ENCODE measurements at places on chromosomes 16 and 17.

DNA sequence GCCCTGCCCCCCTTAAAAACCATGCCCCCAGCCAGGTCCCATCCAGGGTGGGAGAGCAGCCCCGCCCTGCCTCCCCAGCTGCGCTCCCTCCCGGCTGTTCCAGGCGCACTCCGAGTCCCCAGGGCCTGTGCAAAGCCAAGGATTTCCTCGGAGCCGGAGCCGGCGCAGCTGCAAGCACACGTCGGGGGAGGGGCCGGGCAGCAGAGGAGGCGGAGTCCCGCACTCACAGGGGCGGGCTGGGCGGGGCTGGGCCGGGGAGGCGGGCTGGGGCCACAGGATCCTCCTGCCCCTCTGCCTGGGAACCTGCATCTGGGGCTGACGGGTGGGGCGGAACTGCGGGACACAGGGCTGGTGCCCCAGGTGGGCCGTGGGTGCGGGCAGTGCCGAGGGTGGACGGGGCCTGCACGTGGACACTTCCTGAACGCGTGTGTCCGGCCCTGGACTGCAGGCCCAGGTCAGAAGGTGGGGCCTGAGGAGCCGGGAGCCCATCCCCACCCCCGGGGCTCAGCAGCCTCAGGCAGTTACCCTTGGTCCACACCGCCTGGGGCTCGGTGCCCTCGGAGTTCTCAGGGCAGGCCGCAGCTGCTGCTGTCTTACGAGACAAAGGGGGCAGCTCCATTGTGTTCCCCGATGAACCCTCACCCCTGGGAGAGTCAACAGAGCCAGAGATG, 24.0 kb upstream of the SSTR5 start:
- no peak for DNase-seq

DNA sequence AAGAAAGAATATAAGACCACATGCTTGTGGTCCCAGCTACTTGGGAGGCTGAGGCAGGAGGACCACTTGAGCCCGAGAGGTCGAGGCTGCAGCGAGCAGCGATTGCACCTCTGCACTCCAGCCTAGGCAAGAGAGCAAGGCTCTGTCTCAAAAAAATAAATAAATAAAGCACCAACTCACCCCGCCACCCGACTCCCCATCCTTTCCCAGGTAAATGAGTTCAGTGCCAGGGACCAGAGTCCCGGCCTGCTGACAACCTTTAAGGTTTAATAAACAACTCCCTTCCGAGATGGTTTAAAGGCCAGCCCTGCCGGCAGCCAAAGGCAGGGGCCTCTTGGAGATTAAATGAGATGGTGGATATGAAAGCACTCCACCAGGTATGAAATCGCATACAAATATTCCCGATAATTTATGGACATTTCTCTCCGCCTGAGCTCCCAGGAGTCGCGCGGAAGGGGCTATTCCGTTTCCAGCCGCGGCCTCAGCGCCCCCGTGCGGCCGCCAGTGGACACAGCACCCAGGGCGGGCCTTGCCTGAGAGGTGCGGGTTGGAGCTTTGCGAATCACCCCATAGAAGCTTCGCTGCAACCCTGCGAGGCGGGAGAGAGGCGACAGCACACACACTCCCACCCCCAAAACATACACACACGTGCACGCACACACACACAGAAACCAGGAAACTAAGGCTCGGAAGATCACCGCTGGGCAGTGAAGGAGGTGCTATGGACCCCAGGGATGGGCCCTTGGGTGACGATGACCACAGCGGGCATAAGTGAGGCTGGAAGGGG, 4.0 kb upstream of the RPL38 start:
- no peak for DNase-seq

DNA sequence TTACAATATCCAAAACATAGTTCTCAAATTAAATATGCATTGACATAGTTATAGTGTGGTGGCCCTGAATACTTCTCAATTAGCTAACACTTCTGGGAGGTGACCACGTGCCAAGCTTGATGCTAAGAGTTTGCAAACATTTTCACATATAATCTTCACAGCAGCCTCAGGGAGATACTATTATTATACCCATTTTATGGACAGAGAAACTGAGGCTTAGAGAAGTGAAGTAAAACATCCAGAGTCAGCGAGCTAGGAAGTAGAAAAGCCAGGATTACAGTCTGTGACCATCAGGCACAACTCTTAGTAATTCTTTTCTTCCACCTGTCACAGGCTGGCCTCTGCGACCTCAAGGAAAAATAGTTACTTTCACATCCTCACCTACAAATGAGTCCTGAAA, 102.2 kb upstream of the IRX6 start:
- DNase-seq: no peak

DNA sequence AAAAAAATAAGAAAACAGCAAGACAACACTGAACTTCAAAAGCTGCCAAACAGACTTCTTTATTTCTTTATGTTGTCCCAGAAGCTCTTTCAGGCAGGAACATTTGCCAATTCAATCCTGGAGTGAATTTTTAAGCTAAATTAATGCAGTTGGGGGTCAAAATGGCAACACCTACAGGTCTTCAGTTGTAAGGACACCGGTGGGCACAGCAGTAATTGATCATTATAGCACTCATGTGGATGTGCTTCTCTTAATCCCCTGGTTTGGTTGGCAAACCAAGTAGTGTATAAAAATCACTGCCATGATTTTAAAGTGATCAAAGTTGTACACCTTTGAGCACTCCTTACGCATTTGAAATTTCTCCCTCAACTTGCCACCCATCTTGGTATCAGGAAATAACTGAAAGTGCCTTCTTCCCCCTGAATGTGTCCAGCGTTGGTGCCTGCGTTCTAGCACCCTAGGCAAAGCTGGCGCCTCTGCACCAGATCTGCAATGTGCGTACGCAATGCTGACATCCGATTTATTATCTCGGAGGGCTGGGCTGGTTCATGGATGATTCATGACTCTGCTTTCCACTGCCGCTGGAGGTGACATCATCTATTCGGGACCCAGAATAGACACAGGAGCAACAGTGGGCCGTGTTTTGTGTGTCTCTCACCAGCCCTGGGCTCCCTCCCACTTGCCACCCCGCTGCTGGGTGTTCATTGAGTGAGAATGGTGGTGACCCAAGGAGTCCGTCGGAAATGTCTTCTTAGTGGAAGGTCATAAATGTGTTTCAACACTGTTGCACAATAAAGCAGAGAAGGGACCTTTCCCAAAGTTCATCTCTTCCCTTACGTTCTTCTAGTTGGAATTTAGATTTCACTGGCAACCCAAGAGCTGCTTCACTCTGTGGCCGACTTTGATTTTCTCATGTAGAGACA, 203.4 kb downstream of the CCDC182 start:
- no peak for DNase-seq

DNA sequence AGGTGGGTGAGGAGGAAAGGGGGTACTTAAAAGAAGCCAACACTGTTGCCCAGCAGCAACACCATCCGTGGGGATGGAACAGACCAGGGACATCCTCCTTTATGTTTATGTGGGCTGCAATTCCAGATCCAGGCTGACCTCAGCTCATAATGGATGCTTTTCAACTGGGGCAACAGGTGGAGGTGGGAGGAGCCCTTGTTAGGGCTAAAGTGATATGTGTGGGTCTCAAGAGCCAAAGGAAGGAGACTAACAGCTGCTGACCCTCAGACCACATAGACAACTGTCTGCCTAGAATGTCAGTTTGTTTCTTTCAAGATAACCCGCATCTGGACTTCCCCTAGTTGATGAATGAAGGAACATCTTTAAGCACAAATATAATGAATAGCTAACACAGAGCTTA, 2.0 kb upstream of the INPP5K start:
- no peak for DNase-seq

GRCh38 chr17:75872434-75873351, 5.7 kb downstream of the TRIM47 start:
- DNase-seq: no peak

DNA sequence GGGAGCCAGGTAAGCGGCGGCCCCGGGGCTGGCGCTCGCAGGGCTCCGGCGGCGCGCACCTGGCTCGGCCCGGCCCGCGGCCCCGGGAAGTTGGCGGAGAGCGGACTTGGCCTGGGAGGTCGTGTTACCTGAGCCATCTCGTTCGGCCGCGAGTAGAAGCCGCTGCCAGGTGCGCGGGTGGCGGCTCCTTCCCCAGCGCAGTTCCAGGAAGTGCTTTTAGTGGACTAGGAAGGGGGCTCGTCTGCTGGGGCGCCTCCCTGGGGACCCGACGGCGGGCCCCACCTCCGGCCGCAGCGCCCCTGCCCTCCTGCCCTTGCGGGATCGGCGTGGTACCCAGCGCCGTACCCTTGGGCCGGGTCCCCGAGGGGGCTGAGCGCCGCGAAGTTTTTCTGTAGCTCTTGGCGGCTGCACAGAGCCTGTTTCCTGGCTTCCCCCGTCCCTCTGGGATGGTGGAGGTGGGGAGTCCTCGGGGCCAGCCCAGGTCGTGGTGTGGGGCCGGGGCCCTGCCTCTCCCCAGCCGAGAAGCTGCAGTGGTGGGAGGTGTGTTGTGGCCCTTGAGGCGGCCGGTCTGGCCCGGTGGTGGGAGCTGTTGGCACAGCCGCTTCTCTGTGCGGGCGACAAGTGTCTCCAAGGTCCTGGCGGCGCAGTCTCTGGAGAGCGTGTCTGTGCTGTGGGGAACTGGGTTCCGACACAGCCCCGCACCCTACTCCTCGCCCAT, 96.9 kb downstream of the RAB11FIP4 start:
- no peak for DNase-seq

GRCh38 chr16:57366544-57367040, 5.7 kb upstream of the CX3CL1 start:
- no peak for DNase-seq

DNA sequence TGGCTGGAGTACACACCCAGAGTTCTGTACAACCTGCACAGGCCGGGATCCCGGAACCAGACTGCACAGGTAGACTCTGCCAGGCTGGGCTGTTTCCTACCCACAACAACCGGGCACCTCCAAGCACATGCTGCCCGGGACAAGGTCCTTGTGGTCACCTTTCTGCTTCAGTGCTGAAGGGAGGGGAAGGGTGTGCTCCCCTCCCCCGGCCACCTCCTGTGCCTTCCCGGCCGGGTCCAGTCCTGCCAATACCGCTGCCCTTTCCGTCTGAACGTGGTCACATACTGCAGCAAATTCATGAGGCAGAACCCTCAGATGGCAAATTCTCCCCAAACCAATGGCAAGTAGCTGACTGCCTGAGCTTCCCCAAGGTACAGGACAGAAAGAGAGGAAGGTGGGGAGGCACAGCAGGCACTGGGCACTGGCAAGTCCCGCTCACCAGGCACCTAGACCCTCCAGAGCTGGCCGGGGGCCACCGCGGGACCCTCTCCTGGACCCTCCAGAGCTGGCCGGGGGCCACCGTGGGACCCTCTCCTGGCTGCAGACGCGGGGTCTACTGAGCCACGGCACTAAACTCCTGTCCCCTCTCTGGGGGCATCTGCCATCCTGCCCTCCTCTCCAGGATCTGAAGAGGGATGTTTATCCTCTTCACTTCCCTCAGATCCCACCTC, 22.8 kb downstream of the SLC43A2 start:
- no peak for DNase-seq

DNA sequence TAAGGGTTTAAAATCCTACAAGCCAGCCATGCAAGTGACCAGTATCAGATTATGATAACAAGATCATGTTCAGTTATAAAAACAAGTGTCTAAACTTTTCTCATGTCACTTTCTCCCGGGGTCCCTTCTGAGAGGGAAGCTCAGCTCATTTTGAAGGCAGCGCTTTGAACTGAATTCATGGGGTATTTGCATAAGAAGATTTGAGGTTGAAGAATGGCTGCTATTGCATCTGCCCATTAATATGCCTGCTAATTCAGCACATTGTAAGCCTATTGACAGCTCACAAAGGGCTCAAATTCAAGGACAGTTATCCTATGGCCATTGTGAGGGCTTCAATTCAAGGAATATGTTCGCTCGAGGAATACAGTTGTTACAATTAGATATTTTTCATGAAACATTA, 290.2 kb upstream of the IRX3 start:
- no peak for DNase-seq

All from stimulated activated CD8-positive, alpha-beta memory T cell treated with anti-CD3 and anti-CD28 coated beads, Interleukin-15, amount 100 ng/mL, for 24 hours (primary cell).